ENCODE measurements at places on chromosomes 11 and 22.

- no peak for DNase-seq
Measured at GRCh38 chr22:37343863-37344734, 61.8 kb downstream of the CYTH4 start.

GRCh38 chr11:3959015-3959902 is 103.8 kb downstream of the STIM1 start:
- peak; percentile 61 for DNase-seq

DNA sequence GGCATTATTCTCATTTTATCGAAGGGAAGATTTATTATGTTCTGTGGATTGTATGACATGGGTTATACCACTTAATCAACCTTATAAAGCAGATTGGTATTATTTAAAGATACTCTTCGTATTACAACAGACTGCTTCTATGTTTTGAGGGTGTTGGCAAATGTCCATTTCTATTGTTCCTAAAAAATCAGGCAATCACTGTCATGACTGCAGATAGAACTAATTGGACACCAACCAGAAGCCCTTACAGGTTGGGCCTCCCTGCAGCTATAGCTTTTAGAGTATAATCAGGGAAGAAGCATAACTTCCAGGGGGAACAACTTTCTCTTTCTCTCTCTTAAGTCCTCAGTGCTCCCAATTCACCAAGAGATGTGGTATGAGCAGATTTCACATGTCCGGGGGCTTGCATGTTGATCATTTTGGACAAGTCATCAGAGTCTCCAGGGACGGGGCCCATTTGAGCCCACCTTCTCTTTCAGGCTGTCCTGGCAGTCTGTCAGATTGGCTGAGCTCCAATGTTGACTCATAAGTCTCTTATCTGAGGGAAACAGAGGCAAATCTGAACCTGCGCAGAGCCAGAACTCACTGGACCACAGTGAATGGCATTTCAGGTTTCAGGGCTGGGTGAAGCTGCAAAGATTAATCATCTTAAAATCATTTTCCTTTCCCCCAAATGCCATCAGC is 264.0 kb upstream of the CCDC90B start:
- no peak for DNase-seq

GRCh38 chr11:48093795-48094642 is 113.7 kb downstream of the PTPRJ start:
- DNase-seq: peak; percentile 16

DNA sequence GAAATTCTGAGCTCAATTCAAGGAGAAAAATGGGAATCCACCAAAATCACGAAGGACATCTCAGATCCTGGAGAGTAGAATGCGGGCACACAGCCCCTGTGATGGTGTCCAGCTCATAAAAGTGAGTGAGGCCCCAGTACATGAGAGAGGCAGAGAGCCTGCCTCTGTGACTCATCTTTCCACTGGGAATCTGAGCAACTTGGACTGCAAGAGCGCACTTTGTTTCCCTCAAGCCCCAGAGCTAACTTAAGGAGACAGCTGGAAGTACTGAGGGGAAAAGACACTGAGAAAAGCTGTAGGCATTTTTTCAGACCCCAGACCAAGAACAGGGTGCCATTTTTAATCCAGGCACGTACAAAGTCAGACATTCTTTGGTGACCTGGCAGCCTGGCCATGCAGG is 273.7 kb downstream of the C11orf87 start:
- no peak for DNase-seq

DNA sequence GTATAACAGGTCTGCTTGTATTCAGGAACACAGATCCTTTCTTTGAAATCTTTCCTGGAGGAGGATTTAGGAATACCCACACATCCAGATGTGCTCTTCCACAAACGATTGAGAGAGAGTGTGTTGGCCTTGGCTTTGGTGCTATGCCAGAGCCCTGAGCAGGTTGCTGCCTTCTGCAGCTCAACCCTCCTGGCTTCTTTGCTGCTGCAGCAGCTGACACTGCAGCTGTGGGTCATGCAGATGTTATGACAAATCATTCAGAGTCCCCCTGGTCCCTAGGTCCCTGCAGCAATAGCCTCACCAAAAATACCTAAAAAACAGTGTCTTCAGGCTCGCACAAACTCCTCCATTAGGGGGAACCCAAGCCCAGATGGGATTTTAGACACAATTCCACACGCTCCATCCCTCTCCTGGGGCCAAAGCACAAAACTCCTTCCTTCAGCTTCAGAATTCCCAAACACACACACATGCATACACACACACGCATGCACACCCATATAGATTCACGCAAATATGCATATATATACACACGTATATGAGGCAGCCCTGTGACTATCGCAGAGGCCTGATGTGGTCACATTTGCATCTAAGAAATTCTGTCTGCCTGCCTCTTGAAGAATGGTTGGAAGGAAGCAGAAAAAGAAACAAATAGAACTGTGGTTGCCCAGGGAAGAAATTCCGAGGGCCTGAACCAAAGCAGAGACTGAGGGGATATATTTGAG is 35.4 kb downstream of the SLN start:
- DNase-seq: no peak

DNA sequence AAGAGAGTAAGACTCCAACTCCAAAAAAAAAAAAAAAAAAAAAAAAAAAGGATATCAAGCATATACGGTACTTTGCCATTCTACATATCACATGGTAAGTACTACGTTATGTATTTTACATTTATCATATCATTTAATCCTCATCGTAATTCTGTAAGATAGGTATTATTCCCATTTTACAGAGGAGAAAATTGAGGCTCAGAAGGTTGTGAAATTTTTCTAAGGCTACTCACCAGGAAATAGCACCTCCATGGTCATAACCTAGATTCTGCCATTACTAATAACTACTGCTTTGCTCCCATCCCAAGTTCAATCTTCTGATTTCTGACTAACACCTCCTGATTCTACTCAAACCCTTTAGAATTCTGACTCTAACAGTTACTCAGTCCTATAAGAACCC is 138.0 kb downstream of the FCHSD2 start:
- no peak for DNase-seq

DNA sequence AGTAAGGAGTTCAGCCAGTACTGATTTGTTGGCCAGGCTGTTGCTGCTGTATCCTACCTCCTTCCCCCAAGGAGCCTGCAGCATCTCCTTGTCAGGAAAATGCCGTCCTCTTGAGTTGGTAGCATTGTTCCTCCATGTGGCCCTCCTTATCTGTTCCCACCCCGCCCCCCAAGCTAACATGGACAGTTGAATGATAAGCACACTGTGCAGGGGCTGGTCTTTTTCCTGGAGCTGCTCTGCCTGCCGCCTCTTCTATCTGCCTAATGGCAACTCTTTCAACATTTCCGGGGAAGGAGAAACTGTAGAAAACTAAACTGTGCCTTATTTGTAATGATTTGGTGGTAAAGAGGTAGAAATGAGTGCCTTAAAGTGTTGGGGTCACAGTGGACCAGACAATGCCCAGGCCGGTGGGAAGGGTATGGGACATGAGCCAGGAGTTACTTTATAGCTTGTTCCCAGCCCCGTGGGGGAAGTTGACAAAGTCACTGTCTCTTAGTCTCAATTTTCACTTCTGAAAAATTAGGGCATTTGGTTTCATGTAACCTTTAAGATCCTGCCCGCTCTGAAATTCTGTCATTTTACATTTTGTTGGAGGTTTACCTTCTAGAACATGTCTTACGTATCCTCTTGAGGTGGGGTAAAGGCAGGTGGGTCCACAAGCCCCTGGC is 4.5 kb downstream of the FAM118A start:
- no peak for DNase-seq

GRCh38 chr11:112932593-112932992 is 28.6 kb upstream of the NCAM1 start:
- DNase-seq: no peak

DNA sequence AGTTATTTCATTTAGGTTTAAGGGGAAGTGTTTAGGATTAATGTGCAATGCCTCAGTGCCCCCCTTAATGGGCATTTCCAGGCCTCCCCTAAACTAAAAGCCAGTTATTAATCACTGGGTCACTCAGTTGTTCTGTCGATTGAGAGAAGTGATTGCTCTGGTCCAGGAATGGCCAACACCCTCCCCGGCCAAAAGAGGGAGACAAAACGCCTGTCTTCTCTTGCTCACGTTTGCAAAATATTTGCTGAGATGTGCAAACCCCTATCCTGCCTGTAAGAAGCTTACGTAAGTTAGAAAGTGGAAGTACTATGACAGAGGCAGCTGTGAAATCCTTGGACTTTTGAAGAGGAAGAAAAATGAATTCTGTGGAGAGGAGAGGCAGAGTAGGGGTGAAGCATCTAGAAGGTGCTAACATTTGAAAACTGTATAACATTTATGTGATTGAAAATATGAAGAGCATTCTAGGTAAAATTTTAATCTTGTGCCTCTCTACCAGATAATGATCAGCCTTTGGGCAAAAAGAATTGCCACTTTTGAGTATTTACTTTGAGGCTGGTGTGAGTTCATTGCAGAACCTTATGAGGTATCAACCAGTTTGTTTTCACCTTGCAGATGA is 37.7 kb downstream of the NTM start:
- DNase-seq: peak; percentile 8

- DNase-seq: peak; percentile 74
Measured at GRCh38 chr22:37887584-37888378, 18.3 kb upstream of the MICALL1 start.

DNA sequence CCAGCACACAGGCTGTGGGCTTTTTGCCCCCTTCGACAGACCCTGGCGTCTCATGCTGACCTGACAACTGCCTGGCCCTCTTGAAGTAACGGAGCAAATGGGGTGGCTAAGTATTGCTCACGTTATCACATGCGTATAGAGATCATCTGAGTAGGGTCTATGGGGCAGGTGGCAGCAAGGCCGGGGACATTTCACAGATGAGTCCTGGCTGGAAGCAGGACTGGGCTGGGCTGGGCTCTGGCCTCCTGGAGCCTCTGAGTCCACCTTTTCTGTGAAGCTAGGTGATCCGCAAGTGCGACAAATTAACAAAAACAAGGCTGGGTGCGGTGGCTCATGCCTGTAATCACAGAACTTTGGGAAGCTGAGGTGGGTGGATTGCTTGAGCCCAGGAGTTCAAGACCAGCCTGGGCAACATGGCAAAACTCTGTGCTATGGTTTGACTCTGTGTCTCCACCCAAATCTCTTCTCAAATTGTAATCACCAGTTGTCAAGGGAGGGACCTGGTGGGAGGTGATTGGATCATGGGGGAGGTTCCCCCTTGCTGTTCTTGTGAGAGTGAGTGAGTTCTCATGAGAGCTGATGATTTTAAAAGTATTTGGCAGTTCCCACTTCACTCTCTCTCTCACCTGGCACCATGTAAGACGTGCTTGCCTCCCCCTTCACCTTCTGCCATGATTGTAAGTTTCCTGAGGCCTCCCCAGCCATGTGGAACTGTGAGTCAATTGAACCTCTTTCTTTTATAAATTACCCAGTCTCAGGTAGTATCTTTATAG is 122.0 kb downstream of the MPPED1 start:
- no peak for DNase-seq

DNA sequence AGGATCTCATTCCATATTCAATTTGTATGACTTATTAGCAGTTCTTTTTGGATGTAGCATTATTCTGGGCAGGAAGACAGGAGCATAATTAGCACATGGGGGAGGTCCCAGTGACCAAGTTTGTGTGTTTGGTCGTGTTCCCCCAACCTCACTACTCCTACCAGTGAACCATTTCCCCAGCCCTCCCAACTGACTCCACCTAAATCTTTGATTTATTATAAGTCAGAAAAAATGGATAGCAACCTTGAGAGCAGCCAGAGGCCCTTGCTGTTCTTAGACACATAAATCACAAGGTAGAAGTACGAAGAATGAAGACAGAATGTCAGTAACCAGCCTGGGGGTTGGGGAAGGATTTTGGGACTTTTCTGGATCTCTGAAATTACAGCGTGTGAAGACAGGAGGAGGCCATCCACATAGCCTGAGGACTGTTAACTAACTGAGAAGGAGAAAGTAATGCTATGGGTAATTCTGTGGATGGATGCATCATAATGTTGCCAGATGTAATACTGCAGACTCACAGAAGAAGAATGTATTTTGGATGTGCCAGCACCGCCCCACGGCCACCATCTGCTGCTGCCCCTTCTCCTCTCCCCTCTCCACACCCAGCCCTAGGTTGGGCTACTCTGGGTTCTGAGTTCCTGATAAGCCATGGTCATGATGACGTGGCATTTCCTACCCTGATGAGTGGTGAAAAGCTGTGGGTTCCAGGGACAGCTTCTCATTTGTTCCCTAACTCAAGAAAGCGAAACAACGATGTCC is 124.3 kb upstream of the TTC12 start:
- peak; percentile 88 for DNase-seq

- DNase-seq: no peak
Measured at GRCh38 chr11:91470656-91471055, 754.0 kb upstream of the FAT3 start.

DNA sequence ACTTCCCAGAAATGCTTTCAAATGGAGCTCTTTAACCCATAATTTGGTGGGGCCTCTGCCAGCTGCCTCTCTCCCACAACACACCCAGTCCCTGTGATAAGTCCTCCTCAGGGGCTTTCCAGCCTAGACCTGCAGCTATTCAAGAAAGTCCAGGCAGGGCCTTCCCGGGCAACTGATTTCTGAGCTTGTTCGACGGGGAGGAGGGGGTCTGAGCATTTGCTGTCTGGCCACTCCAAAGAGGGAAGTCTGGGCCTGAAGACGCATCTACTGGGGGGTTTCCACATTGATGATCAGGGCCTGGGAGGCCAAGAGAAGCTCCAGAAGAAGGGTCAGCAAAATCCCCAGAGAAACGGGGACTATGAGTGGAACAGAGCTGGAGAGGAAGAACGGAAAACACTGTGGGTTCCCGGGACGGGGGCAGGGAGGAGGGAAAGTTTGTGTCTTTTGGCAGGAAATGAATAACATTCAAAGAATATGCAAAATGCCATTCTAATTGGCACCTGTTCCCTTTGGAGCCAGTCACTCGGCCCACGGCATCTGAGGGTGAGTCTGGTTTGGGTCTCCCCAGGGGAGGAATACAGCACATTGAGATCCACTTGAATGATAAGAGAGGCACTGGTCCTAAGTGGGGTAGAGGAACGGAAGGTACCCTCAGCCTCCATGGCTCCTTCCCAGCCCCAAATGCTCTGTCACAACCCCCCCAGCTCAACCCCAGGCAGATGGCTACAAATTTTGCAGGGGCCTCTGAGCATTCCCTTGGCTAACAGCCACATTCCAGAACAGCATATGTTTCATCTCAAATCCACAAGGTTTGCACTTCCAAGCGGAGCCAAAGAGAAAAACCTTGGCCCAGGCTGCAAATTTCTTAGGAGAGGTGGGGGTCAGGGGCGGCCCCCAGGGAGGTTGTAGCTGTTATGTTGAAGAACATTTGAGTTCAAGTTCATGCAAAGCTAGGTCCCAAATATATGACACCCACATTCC is 72.0 kb downstream of the RPUSD4 start:
- DNase-seq: peak; percentile 79

DNA sequence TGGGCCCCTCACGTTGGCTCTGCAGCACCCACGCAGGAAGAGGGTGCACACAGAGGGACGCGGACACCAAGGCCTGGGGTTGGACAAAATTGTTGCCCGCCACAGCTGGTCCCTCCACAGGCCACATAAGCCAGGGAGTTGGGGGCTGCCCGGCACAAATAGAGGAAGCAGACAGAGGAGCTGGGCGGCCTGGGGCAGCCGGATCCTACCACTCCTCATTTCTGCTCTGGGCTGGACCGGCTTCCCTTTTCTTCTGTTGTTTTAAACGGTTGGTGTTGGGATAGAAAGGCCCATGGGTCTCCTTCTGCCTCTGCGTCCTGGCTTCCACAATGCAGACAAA is 36.4 kb upstream of the LINC01488 start:
- DNase-seq: no peak

GRCh38 chr22:48765595-48765994 is 1062.1 kb downstream of the BRD1 start:
- DNase-seq: no peak

GRCh38 chr22:24542641-24543040 is 12.3 kb downstream of the GUCD1 start:
- no peak for DNase-seq
